ENCODE measurements at places on chromosomes 2 and 18. TPM values are rescaled to one million over a fixed set of nuclear protein-coding genes. Genes with fewer than 3 reads are reported as not detected.

- DNase-seq, result no peak
- no peaks in the 10 kb centered on the region for H3K27me3 ChIP-seq
- no peaks in the 10 kb centered on the region for H3K4me1 ChIP-seq
Observed at GRCh38 chr2:11444737-11445136, 21.2 kb downstream of the E2F6 start.

- H3K4me3 ChIP-seq, result no peak overlapping the region
- no peak overlapping the region for H3K27ac ChIP-seq
- no peaks in the 10 kb centered on the region for H3K36me3 ChIP-seq
- no peaks in the 10 kb centered on the region for H3K4me1 ChIP-seq
- DNase-seq, result peak; percentile 24
- no peaks in the 10 kb centered on the region for H3K27me3 ChIP-seq
Observed at GRCh38 chr2:85794491-85795121, 40.8 kb downstream of the ATOH8 start.

GRCh38 chr18:75790796-75791195 lies 363.3 kb upstream of the SMIM21 start:
- no peak overlapping the region for H3K4me3 ChIP-seq
- DNase-seq, result no peak
- H3K4me1 ChIP-seq, result no peaks in the 10 kb centered on the region
- no peaks in the 10 kb centered on the region for H3K36me3 ChIP-seq
- no peak overlapping the region for H3K27ac ChIP-seq
- no peaks in the 10 kb centered on the region for H3K27me3 ChIP-seq

SPEG gene
- polyA plus RNA-seq, result 185 TPM

GRCh38 chr18:30405038-30405437 lies 637.5 kb downstream of the DSC3 start:
- H3K36me3 ChIP-seq, result no peaks in the 10 kb centered on the region
- H3K27ac ChIP-seq, result peak overlapping the region; percentile 69
- H3K4me3 ChIP-seq, result no peak overlapping the region
- H3K4me1 ChIP-seq, result peaks cover 16% of the 10 kb centered on the region
- peak; percentile 38 for DNase-seq

GRCh38 chr2:230714136-230714480 lies 1.5 kb downstream of the CAB39 start:
- H3K36me3 ChIP-seq, result no peaks in the 10 kb centered on the region
- H3K4me1 ChIP-seq, result peaks cover 22% of the 10 kb centered on the region
- peak; percentile 72 for DNase-seq
- H3K27ac ChIP-seq, result peak overlapping the region; percentile 94
- H3K4me3 ChIP-seq, result peak overlapping the region; percentile 72

- H3K4me3 ChIP-seq, result no peak overlapping the region
- H3K36me3 ChIP-seq, result no peaks in the 10 kb centered on the region
- H3K27me3 ChIP-seq, result no peaks in the 10 kb centered on the region
- DNase-seq, result no peak
- H3K4me1 ChIP-seq, result no peaks in the 10 kb centered on the region
- no peak overlapping the region for H3K27ac ChIP-seq
Observed at GRCh38 chr2:4357121-4357520, 653.7 kb downstream of the DCDC2C start.

SPC25 gene
- polyA plus RNA-seq, result 33.6 TPM

ABCB11 gene
- polyA plus RNA-seq, result 0.02 TPM

DNA sequence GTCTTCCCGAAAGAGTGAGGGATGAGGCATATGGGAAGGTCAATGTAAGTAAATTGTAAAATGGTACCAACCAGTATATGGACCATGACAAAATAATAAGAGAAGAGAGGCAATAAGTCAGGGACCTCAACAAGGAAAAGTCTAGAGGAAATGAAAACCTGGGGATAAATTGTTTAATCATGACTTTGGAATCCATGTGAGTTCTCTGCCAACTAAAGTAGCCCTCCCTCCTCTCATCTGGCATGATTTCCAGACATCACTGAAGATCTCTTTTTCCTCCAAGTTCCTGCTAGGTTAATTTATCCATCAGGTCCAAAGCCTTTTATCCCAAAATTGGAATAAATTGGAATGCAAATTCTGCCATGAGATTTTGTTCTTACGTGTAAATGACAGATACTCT lies 417.9 kb downstream of the NRXN1 start:
- H3K4me3 ChIP-seq, result no peak overlapping the region
- no peaks in the 10 kb centered on the region for H3K27me3 ChIP-seq
- peaks cover 3% of the 10 kb centered on the region for H3K4me1 ChIP-seq
- H3K36me3 ChIP-seq, result no peaks in the 10 kb centered on the region

DNA sequence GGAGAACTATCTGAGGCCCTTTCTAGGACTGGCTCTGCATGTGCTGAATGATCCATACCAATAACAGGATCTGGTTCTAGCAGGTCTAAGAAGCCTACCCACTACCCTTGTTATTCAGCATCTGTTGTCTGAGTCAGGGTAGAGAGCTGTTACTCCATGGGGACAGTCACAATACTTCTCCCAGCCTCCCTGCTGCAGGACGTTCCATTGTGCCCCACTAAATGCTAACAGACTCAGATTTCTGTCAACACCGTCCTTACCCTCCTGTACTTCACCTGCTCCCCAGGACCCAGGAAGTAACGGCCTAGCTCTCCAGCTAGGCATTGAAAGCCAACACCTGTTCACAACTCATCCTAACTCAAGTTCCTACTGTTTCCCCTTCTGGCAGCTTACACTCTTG lies 719.7 kb upstream of the ID2 start:
- no peak overlapping the region for H3K4me3 ChIP-seq
- no peak for DNase-seq
- no peaks in the 10 kb centered on the region for H3K27me3 ChIP-seq
- H3K27ac ChIP-seq, result no peak overlapping the region
- no peaks in the 10 kb centered on the region for H3K36me3 ChIP-seq
- H3K4me1 ChIP-seq, result no peaks in the 10 kb centered on the region

- H3K4me1 ChIP-seq, result peaks cover 5% of the 10 kb centered on the region
- DNase-seq, result no peak
- no peak overlapping the region for H3K27ac ChIP-seq
- H3K27me3 ChIP-seq, result no peaks in the 10 kb centered on the region
Observed at GRCh38 chr2:102315921-102316320, 4.6 kb downstream of the IL1RL1 start.

- H3K36me3 ChIP-seq, result no peaks in the 10 kb centered on the region
- no peak overlapping the region for H3K27ac ChIP-seq
- no peaks in the 10 kb centered on the region for H3K27me3 ChIP-seq
- no peaks in the 10 kb centered on the region for H3K4me1 ChIP-seq
- DNase-seq, result no peak
Observed at GRCh38 chr2:241816431-241817121, 7.6 kb downstream of the NEU4 start.

LIMS3 gene
- polyA plus RNA-seq, result 5.2 TPM

DNA sequence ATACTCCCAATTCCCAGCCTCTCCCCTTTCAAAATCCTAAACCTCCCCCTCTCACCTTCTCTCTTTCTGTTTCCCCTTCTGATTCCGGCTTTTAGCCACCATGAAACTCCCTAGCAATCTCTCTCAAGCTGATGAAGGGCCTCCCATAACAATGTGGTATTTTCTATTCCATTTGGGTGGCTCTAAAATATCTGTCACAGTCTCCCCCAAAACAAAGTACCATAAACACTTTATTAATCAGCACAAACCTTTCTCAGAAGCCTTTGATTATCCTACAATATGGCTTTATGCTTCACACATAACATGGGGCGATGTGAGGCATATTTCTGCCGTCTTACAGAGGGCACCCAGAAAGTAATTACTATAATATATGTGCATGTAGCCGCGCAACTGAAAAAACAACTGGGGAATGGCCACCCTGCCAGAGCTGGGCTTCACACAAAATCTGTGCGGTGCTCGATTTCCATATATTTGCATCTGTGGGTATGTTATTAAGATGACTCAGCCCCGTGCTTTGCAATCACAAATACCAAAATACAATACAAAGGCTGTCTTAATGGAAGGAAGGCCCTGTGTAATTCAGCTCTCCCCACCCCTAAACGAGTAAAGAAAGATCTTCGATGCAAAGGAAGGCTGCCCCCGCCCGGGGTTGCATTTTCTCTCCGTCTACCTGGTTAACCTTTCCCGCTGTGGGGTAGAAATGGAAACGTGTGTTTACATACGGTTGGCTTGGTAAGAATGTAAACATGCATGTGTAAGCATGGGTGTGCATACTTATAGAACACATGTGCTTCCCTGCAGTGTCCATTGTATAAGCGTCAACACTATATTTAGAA lies 81.4 kb downstream of the CELF4 start:
- H3K27me3 ChIP-seq, result peaks cover 51% of the 10 kb centered on the region
- H3K36me3 ChIP-seq, result no peaks in the 10 kb centered on the region

TNFAIP6 gene
- polyA plus RNA-seq, result not detected

DNA sequence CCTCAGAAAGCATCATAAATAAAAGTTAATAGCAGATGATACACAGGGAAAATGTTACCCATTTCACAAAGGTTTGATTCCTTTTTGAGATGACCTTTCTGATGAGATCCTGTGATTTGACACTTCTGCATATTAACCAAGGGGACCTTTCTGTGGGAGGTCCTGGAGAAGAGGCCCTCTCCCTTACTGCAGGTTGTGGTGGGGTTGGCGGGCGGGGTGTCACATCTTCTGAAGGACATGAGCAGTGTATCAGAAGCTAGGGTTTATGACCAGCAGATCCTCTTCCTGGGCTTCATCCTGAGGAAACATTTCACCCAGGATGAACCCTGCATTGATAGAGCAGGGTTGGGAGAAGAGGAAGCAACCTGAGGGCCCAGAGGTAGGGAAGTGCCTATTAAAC lies 37.2 kb upstream of the SCLY start:
- no peaks in the 10 kb centered on the region for H3K27me3 ChIP-seq
- no peak for DNase-seq
- H3K4me3 ChIP-seq, result no peak overlapping the region
- no peaks in the 10 kb centered on the region for H3K36me3 ChIP-seq

- no peaks in the 10 kb centered on the region for H3K36me3 ChIP-seq
- H3K27me3 ChIP-seq, result no peaks in the 10 kb centered on the region
- no peak for DNase-seq
- no peak overlapping the region for H3K27ac ChIP-seq
- peaks cover 3% of the 10 kb centered on the region for H3K4me1 ChIP-seq
- no peak overlapping the region for H3K4me3 ChIP-seq
Observed at GRCh38 chr2:201180010-201180409, 2.9 kb upstream of the CASP10 start.

DNA sequence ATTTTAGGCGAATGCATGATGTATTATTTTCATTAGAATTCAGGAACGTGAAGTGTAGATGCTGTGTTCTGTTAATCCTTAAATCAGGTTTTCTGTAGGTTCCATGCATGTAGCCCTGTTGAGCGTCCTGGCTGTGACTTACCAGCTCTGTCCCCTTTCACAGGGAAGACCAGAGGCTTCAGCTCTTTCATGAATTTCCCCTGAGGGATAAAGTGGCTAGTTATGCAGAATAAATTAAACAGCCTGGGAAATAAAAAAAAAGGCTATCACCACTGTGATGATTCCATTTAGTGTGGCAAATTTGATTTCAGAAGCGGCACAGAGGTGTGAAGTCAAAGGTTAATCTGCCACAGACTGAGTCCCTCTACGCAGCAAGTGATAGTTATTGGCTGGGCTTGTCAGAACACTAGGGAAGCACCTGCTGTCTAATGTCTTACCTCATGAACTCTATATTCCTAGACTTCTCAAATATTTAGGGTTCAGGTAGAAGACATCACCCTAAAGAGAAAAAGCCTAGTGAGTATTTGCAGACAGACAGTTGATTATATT lies 61.6 kb upstream of the LINC00305 start:
- DNase-seq, result no peak
- no peak overlapping the region for H3K4me3 ChIP-seq
- H3K27ac ChIP-seq, result peak overlapping the region; percentile 62
- H3K27me3 ChIP-seq, result no peaks in the 10 kb centered on the region
- H3K4me1 ChIP-seq, result peaks cover 24% of the 10 kb centered on the region

DNA sequence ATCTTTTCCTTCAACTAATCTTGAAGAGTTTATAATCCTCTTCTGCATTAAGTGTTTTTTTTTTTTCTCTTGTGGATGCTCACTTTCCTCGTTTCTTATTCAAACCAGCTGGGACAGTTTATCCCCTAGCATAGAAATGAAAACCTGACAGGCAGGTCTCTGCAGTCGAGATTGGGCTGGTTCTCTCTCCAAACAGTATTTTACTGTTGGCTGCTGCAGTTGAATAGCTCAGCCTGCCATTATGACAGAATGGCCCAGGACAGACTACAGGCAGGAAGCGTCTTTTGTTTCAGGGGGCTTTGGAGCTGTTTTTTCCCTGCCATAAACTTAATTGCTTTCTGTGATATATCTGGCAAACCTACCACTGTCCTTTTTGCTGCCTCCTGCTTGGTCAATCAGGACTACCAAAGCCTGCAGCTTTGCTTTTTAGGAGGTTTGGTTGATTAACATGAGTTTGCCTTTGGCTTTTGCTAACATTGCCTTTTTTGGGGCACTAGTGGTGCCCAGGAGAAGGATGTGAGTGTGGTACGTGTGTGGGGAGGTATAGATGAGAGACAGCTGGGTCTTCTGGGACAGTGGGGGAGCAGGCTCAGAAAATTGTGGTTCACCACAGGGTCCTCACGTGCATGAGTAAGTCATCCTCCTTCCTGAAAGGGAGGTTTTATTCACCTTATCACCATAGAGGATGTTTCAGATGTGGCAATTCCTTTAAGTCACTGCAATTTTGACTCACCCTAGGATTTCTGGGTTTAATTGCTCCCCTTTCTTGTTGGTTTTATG lies 128.7 kb downstream of the LYPD6B start:
- no peak overlapping the region for H3K4me3 ChIP-seq
- peaks cover 42% of the 10 kb centered on the region for H3K4me1 ChIP-seq
- peak; percentile 26 for DNase-seq

Measured in cardiac muscle cell (in vitro differentiated cells and primary cell).